ENCODE measurements at places on chromosomes 11 and 22.

- no peak for DNase-seq
Observed at GRCh38 chr11:131288521-131289091, 81.8 kb upstream of the NTM start.

DNA sequence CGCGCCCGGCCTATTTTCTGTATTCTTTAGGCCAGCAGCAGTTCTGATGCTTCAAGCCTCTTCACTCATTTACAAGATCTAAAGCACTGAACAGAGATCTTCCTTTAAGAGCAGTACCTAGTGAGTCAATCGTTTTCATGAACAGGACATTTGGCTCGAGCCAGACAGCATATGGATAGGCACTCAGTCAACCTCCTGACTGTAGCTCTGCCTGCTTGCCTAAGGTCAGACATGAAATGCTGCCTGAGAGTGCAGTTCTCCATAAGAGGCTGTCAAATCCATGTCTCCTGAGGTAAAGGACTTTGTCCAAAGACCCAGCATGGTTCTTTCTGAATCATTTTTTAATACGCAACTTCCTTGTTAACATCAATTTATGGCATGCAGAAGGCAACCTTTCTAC is 941.2 kb downstream of the DLG2 start:
- no peak for DNase-seq

GRCh38 chr11:61392981-61393595 is 701 bp downstream of the TMEM216 start:
- DNase-seq, result no peak

GRCh38 chr22:27775758-27776649 is 25.6 kb downstream of the MN1 start:
- no peak for DNase-seq

DNA sequence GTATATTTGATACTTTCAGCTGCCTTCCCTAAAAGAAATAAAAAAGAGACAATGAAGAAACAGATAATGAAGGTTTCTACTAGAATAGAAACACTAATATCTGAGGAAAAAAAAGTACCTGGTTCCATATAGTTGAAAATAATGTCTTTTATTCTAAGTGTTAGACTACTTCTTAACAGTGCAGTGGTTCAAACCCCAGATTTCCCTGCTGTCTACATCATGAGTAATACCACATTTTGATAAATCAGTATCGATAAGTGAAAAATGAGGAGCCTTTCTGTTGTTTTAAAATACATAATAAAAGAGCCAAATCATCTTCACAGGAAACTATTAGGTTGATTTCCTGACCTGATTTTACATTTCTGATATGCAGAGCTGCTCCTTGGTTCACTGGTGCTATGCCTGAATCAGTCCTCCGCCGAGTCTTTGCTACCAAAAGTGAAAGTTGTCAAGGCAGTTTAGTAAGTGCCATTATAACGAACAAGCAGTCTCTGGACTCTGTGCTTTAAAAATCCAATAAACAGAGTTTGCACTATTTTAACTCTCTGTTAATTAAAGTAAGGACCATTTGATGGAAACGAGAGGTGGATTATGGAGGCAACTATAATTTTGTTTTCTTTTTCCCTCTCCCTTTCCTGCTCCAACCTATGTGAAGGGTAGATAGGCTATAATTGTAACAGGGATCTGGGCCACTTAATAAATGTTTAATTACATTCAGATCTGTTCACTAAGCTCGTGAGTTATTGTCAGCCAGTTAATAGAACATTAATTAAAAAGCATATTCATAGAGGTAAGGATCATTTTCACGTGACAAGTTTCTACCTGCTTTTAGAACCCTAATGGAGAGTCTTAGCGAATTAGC is 724.5 kb upstream of the RAG2 start:
- no peak for DNase-seq

GRCh38 chr11:82944198-82944597 is 42.7 kb downstream of the DDIAS start:
- DNase-seq, result no peak

DNA sequence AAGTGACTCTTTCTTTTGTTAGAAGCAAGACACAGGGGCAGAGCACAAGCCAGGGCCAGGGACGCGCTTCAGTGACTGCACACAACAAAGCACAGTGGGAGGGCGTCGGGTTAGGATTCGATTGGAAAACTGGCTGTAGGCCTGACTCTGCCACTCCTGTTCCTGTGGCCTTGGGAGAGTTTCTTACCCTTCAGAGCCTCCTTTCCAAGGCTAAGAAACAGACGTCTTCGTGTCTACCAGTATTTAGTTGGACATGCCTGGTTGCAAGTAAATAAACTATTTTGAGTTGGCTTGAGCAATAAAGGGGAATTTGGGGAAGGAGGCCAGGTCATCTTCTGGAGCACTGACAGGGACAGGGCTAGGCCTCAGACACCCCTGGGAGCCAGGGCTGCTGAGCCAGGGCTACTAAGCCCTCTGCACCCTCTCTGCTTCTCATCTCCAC is 549.1 kb downstream of the INSC start:
- DNase-seq, result no peak

DNA sequence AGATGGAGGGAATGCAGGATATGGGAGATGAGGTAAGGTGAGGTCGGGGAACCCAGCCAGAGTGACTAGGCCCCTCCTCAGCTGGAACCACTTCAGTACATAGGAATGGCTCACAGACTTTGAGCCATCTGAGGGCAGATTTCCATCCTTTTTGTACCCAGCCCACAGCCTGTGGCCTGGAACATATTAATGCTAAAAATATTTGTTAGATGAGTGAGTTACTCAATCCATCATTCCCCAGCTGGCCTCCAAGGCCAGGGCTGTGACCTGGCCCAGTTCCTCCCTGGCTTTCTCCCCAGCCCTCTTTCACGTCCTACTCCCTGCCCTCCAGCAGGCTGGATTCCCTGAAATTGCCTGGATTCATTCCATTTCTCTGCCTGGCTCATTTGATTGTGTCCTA is 57.2 kb upstream of the PRDM11 start:
- DNase-seq, result no peak

DNA sequence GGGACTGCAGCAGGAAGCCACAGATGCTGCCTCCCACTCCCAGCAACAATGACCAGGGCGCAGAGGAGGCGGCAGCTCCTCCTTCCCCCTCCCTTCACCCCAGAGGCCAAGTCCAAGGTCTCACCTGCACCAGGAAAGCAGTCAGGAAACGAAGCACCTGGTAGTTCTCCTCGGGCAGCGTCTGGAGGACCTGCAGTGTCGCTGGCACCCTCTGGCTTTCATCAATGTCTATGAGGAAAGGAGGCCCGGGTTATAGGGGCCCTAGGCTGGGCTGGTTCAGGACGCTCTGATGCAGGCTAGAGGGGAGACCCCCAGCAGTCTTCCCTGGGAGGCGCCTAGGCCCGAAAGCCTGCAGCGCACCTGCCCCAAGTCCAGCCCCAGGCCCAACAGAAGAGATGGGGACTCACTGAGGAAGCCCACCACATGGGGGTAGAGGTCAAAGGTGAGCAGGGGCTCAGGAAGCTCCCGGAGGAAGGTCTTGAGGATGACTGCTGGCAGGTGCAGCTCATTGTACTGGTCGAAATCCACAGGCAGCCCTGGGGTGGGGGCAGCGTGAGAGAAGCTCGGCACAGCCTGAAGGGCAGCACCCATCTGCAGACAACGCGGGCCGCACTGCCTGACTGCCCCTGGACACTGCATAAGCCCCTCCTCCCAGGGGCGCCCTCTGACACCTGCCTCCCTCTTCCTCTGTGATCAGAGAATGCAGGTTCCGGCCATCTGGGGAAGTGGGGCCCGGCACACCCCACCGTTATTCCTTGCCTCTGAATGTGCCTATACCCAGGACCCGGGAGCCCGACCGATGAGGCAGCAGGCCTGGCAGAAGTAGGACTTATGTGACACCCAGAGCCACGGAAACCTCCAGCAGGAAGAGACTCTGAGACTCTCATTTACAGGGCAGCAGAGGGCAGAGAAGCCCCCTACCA is 20.9 kb downstream of the ARHGAP1 start:
- no peak for DNase-seq

GRCh38 chr11:74678041-74678440 is 53.2 kb downstream of the CHRDL2 start:
- no peak for DNase-seq

- no peak for DNase-seq
Observed at GRCh38 chr11:116366980-116367645, 405.7 kb downstream of the BUD13 start.

- no peak for DNase-seq
Observed at GRCh38 chr22:37202001-37202555, 10.2 kb downstream of the SSTR3 start.

Measured in stimulated activated CD8-positive, alpha-beta memory T cell treated with anti-CD3 and anti-CD28 coated beads, Interleukin-4, amount 100 ng/mL, for 1 hour (primary cell).